Hematopoietic multipotent progenitor cell treated with erythropoietin and hydrocortisone succinate and interleukin-3 and kit ligand, for 17 days (in vitro differentiated cells): ENCODE measurements at places on chromosomes 3 and 15.

DNA sequence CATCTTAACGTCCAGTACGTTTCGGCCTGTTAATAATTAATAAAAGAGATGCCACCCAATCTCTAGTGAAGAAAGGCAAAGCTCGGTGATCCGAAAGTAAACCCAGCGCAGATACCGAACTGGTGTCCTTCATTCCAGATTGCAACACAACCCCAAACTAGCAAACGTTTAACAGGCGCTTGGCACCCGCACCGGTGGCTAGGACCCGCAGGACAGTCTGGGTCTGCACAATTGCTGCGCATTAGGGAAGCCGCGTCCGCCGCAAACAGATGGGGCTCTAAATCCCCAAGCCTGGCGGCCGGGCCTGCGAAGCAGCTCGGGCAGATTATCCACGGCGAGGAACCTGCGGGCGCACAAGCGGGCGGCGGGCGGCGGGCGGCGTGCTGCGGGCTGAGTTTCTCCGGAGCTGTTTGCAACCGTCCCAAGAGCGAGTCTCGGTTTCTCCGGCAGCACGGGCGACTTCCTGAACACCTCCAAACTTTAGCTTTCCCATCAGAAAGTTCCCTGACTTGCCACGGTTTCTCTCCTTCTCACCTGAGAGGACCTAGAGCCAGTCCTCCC, 112.1 kb upstream of the ICE2 start:
- DNase-seq, result no peak

GRCh38 chr3:31077021-31077601, 182.7 kb upstream of the GADL1 start:
- DNase-seq, result no peak

- DNase-seq, result no peak
Measured at GRCh38 chr3:11006986-11007933, 14.7 kb downstream of the SLC6A1 start.

- no peak for DNase-seq
Measured at GRCh38 chr15:81196576-81197254, at the start of gene IL16. Gene IL16 (plus strand): TSS chr15:81196879. CDS start chr15:81225400, 28,521 bp downstream.

DNA sequence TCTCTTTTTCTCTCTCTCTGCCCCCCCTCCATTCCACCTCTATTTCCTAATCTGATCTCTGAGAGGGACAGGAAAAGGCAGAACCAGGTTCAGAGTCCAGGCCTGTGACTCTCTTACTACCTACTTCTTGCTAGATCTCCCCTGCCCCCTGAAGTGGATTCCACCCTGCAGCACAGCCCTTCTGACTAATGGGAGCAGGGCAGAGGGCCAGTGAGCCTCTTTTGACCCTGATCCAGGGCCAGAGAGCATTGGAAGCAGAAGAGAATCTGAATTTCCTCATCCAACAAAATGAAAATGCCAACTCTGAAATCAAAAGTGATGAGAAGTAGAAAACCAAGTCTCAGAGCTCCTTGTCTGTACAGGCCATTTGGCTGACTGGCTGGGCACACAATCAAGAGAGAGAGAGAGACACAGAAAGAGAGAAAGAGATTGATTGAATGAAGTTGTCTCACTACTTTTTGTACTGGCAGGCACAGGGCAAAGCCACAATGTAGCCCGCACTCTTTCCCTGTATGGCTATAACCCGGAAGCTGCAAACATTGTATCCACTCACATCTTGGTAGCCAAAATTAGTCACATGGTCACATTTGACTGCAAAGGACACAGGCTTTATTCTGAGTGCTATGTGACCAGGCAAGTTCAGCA, 31.6 kb upstream of the GLCE start:
- no peak for DNase-seq

DNA sequence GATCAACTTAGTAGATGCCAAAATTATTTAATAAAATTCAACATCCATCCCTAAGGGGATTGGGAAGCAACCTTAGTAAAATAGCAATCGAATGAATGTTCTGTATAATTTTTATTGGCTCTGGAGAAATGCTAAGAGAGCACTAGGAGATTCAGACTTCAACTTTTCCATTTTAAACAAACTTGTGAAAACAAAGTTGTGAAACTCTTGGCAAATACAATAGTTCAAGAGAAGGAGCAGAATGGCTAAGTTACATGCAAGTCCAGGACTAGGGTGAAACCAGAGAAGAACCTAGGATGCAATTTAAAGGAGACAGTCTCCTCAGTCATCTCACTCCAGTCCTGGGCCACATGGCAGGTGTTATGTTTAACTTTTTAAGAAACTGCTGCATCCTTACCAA, 16.7 kb upstream of the ZNF280D start:
- no peak for DNase-seq

- no peak for DNase-seq
Measured at GRCh38 chr15:49379996-49380395, 43.0 kb upstream of the FGF7 start.

- DNase-seq, result no peak
Measured at GRCh38 chr3:15440891-15441290, 13.5 kb downstream of the EAF1 start.

DNA sequence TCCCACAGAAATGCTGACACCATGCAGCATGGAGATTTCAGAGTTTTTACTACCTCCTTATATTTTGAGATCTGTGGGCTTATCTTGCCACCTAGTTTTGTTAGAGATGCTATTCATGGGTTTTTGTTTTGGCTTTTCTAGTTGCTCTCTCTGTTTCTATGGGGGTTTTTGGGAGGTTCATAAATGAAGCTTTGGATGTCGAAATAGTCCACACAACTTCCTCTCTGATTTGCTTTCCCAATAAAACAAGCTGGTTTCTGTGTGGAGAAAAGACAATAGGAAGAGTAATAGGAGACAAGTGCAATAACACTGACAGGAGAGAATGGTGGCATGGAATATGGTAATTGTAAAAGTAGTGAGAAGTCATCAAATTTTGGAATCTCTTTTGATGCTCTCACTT, 106.8 kb upstream of the GPR149 start:
- DNase-seq, result no peak

DNA sequence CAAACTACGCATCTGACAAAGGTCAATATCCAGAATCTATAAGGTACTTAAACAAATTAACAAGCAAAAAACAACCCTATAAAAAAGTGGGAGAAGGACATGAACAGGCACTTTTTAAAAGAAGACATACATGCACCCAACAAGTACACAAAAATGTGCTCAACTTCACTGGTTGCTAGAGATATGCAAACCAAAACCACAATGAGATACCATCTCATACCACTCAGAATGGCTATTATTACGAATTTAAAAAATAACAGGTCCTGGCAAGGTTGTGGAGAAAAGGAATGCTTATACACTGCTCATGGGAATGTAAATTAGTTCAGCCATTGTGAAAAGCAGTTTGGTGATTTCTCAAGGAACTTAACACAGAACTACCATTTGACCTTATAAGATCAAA, 175.6 kb upstream of the MLF1 start:
- no peak for DNase-seq

DNA sequence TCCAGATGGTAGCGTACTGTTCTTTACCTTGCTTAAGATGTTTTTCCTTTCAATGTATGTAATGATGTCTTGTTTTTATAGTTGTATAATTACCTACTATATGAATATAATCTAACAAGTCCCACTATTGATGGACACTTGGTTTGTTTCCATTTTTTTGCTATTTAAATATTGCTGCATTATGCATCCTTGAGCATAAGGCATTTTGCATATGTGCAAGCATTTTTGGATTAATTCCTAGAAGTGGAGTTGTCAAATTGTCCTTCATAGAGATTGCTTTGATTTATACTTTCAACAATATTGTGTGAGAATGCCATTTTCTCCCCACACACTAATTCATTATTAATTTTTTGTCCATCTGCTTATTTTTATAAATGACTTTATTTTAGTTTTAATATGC, 17.7 kb downstream of the TOPAZ1 start:
- no peak for DNase-seq

DNA sequence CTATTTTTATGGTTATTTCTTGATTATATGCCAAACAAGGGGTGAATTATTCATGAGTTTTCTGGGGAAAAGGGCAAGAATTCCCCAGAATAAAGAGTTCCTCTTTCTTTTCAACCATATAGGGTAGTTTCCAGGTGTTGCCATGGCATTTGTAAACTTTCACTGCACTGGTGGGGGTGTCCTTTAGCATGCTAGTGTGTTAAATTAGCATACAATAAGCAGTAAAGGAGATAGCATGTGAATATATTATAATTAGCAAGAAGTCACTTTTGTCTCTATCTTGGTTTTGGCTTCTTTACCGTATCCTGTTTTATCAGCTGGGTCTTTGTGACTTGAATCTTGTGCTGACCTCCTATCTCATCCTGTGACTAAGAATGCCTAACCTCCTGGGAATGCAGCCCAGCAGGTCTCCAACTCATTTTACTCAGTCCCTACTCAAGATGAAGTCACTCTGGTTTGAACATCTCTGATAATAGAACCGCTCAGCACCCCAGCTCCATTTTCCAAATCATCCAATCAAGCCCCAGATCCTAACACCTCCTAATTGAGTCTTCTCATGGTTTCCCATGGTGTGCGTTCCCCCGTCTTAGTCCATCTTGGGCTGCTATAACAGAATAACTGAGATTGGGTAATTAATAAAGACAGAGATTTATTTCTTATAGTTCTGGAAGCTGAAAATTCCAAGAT, 3.4 kb upstream of the SELENOT start:
- DNase-seq, result no peak

DNA sequence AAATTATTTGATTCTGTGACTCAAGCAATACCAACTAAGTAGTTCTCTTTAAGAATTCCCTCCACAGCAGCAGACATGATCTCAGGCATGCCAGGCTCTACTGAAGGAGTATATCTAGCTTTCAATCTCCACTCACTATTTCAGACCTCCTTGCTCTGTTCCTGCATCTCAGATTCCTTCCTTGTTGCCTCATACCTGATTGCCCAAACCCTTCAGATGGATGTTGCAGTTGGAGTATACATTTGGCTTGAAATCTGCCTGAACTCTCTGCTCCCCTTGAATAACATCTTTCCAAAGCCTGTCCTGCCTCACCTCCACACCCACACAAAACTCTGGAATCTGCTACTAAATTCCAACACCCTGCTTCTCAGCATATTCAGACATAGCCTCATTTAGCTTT, 19.8 kb upstream of the TM4SF4 start:
- no peak for DNase-seq

DNA sequence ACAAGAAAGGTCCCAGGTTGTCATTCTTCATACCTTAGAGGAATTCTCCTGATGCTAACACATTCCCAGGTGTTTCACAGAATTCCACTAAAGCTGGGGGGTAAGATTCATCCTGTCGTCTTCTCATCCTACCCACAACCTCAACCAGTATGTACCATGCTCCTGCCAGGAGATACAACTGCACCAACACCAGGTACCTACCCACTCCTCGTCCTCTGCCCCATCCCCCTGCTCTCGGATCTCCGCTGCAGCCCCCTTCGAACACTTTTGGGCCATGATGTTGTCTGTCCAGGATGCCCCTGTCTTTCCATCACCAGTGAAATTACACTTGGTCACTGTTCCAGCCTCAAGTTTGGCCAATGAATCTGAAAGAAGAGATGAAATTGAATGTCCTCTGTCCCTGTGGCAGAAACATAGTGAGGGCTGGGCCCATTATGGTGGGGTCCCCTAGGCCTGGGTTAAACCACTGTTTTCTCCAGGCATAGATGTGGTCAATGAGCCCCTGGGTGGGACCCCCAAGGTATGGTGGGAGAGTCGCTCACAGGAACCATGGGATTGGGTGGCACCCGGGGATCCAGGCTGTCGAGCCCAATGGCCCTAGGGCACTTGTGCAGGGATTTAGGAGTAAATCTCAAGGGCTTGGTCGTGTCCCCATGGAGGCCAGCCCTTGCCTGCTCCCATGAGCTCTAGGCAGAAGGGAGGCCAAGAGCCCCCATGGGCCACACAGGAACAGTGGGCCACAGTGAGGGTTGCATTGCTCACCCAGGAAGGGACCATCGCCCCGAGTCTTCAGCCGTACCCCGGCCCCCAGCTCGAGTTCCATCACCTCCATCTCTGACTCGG, 9.4 kb upstream of the AP3S2 start:
- no peak for DNase-seq

GRCh38 chr3:4977001-4977852, 2.0 kb upstream of the BHLHE40 start:
- peak; percentile 9 for DNase-seq

- no peak for DNase-seq
Measured at GRCh38 chr15:99476413-99477222, 89.2 kb upstream of the MEF2A start.

GRCh38 chr3:193481436-193481835, 73.3 kb downstream of the ATP13A4 start:
- no peak for DNase-seq

DNA sequence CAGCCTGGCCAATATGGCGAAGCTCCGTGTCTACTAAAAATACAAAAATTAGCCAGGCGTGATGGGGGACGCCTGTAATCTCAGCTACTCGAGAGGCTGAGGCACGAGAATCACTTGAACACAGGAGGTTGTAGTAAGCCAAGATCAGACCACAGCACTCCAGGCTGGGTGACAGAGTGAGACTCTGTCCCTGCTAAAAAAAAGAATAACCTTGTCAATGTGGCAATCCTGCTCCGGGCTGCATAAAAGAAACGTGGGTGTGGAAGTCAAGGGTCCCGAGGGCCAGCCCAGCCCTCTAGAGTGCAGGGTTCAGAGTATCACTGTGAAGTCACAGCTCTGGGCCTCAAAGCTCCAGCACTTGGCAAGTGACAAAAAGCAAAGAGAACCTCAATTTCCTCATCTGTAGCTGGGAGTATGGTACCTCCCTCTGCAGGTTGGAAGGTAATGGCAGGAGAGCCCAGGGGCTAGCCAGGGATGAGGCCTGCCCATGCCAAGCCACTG, 73.5 kb upstream of the IQSEC1 start:
- DNase-seq, result no peak

GRCh38 chr15:93278006-93278405, 189.0 kb upstream of the RGMA start:
- no peak for DNase-seq

DNA sequence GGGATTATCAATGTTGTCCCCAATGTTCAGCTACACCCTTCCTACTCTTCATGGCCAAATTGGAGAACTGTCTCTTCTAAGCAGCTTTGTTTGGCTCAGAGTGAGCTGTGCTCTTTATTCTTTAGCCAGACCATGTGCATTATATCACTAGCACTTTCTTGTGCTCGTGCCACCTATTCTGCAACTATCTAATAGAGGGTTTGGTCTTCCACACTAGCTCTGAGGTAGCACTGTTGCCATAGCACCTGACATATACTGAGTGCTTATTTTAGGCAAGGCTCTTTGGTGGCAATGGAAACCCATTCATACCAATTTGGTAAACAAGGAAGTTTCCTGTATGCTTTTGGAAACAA, 394.3 kb upstream of the C2CD4B start:
- no peak for DNase-seq

GRCh38 chr3:173630849-173631248, 233.3 kb downstream of the NLGN1 start:
- no peak for DNase-seq

- no peak for DNase-seq
Measured at GRCh38 chr3:78260388-78260787, 1220.5 kb downstream of the ROBO2 start.

DNA sequence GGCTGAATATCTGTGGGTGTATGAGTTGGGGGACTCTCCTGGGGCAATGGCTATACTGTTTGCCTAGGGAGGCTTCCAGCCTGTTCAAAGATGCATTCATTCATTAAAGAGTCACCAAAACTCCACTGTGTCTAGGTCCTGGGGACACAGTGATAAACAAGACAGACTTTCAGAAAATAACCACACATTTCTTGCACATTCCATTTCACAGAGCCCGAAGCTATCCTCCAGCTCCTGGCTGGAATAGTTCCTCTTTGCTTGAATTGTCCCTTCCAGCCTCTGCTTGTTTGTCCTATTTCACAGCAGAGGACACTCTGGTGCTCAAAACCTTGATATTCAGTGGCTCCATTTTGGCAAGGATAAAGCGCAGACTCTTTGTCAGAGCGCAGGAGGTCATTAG, 61.7 kb upstream of the ITGA11 start:
- no peak for DNase-seq
